Activated T-cell treated with anti-CD3 and anti-CD28 coated beads, Interleukin-2, amount 50 U/mL, for 1 hour (primary cell): ENCODE measurements at places on chromosomes 7 and 10.
A peak's percentile ranks its signal among the peaks of the same experiment; 100 is the strongest.

- DNase-seq = no peak
Measured at GRCh38 chr7:91852263-91852741, 28.2 kb downstream of the MTERF1 start.

DNA sequence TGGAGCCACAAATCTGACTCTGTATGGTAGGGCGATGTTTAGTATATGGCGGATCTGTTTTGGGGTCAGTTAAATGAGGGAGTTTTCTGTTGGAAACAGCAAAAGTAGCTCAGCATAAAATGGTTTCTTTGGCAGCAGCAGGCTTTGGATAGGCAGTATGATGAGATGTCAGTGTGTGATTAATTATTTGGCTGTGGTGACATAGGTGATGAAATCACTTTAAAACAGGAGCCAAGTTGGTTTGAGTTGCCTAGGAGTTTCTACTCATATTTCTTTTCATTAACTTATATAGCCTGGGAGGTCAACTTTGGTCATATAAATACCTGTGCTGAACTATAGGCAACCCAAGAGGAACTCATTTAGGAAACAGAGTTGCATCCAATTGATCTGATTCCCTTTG, 291.2 kb downstream of the LRMDA start:
- no peak for DNase-seq

- no peak for DNase-seq
Measured at GRCh38 chr10:48594371-48594770, 10.5 kb downstream of the ARHGAP22 start.

GRCh38 chr7:46003896-46004875, 83.1 kb upstream of the IGFBP3 start:
- DNase-seq = no peak

GRCh38 chr10:99527526-99528493, 4.9 kb upstream of the NKX2-3 start:
- no peak for DNase-seq

DNA sequence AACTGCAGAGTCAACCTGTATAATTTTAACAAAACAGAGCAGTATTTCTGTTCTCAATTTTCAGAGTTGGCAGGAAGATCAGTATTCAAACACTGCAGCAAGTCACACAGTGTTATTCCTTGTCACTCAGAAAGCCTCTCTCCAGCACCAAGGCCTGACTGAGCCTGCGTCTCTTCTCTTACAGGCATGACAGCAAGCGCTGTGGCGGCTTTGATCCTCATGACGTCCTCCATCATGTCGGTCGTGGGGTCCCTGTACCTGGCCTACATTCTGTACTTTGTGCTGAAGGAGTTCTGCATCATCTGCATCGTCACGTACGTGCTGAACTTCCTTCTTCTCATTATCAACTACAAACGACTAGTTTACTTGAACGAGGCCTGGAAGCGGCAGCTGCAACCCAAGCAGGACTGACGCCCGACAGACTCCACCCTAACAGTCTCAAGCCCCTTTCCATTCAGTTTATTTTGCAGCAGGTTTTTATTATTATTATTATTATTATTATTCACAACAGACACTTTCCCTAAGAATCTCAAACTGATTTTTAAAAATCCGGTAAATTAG, 28.0 kb downstream of the GUSB start:
- no peak for DNase-seq

DNA sequence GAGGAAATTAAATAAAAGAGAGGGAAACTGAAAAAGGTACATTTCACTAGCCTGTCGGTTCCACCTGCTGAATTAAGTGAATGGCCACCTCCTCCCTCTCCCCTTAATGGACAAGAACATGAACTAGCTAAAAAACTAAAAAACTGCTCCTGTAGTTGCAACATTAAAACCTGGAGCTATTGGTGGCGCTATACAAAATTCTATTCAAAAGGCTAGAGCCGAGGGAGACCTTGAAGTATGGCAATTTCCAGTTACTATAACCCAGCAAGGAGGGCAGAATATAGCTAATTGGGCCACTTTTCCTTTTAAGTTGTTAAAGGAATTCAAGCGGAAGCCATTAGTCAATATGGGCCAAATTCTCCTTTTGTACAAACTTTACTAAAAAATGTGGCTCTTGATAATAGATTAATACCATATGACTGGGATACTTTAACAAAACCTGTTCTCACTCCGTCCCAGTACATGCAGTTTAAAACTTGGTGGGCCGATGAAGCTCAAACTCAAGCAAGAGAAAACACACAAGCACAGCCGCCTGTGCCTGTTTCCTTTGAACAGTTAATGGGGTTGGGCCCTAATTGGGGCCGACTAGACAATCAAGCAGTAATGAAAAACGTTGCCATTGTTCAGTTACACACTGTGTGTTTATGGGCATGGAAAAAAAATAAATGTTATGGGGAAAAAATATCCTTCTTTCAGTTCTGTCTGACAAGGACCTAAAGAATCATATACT, 6.5 kb upstream of the CHST3 start:
- no peak for DNase-seq

- no peak for DNase-seq
Measured at GRCh38 chr7:128831178-128831993, 1.2 kb downstream of the FLNC start.

DNA sequence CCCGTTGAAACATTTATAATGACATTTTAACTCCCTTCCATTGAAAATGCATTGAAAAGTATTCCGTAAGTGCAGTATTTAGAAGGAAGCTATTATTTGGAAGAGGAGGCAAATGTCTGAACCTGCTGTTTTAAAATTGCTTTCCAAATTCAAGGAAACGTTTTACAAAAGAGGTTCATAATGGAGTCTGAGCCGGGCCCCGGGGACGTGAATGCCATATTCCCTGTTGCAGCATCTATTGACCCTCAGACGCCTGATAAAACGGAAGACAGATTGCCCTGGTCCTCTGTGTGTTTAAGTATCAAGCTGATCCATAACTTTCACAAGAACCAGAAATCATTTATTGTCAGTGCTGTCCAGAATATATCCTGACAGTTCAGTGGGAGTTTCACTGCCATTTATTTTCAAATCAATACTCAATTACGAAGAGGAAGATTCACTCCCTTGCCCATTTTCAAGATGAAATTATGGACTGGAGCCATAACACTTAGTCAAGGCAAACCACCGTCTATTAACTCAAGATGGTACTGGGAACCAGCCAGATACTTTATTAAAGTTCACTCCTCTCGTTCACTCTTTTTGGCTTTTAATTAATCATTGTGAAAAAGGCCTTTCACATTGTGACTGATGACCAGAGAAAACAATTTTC, 435.7 kb upstream of the PFKP start:
- DNase-seq = no peak

GRCh38 chr10:76265441-76266113, 834.2 kb downstream of the LRMDA start:
- DNase-seq = no peak

GRCh38 chr10:117135480-117136140, 2.5 kb downstream of the VAX1 start:
- DNase-seq = no peak

- no peak for DNase-seq
Measured at GRCh38 chr10:51724038-51724437, 24.6 kb upstream of the CSTF2T start.

- DNase-seq = no peak
Measured at GRCh38 chr10:79162861-79163665, 94.3 kb downstream of the ZMIZ1 start.

- no peak for DNase-seq
Measured at GRCh38 chr7:37391791-37392672, 56.6 kb downstream of the ELMO1 start.

DNA sequence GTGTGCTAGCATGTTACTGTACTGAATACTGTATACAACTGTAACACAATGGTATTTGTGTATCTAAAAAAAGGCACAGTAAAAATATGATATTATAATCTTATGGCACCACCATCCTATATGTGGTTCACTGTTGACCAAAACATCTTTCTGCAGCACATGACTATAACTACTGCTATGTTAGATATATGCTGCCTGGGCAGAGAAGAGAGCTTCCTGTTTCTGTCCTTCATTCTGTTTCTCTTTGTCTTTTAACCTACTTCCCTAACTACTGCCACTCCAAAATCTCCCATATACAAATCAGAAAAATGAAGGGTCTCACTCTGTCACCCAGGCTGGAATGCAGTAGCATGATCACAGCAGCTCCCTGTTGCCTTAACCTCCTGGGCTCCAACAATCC, 8.8 kb upstream of the FGL2 start:
- DNase-seq = no peak

DNA sequence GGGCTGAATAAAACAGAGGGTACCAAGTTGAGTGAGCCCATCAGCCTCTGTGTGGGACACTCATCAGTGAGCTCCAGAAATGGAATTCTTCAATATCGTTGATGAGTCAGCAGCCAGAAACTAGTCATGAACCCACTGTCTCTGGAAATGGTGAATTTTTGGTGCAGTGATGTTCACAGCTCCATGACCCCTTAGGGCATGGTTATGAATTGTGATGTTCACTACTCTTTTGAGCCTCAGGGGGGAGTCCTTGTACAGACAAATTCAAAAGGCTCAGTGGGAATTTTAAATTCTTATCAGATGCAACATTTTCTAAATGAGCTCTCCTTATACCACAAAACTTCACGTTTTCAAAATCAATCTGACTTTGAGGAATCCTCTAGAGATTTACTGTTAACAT, 335.7 kb downstream of the PHTF2 start:
- DNase-seq = no peak

DNA sequence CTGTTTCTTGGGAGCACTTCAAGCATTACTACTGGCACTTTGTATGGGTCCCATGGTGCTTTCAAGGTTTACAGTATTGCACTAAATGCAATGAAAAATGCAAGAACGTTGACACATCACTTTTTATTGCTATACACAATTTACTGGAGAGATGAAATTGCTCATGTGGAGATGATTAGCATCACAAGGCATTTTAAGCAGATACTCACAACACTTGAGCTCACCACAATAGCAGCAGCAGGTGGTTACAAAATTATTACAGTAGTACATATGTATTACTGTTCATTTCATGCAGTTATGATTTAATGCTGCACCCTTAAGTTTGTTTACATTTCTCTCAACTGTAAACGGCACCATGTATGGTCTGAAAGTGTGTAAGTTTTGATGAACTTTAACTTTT, 537.7 kb downstream of the GRM8 start:
- DNase-seq = no peak

GRCh38 chr7:129126314-129126713, 18.2 kb upstream of the TSPAN33 start:
- DNase-seq = no peak

- no peak for DNase-seq
Measured at GRCh38 chr7:41007811-41008210, 695.1 kb downstream of the INHBA start.

DNA sequence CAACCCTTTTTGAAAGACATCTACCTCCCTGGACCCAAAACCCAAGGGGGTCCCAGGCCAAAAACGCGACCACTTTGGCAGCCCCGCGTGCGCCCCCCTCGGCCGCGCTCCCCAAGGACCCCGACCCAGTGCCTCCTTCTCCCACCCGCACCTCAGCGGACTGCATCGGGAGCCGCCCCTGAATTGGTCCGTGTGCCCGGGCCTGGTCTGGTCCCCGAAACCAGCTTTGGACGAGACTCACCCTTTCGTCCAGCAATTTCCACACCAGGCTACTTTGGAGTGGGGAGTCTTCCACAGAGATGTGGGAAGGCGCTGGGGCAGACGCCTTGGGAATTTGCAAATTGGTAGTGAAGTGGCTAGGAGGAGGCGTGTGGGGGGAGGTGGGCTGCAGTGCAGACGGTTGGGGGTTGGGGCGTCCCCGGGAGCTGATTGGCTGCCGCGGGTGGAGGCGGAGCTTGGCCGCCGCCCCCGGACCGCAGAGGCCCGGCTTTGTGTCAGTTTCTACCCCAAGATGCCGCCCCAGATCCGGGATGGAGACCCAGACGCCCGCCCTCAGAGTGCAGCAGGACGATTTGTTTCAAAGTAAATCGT, 16.9 kb downstream of the TCAF1 start:
- DNase-seq = peak; percentile 22

DNA sequence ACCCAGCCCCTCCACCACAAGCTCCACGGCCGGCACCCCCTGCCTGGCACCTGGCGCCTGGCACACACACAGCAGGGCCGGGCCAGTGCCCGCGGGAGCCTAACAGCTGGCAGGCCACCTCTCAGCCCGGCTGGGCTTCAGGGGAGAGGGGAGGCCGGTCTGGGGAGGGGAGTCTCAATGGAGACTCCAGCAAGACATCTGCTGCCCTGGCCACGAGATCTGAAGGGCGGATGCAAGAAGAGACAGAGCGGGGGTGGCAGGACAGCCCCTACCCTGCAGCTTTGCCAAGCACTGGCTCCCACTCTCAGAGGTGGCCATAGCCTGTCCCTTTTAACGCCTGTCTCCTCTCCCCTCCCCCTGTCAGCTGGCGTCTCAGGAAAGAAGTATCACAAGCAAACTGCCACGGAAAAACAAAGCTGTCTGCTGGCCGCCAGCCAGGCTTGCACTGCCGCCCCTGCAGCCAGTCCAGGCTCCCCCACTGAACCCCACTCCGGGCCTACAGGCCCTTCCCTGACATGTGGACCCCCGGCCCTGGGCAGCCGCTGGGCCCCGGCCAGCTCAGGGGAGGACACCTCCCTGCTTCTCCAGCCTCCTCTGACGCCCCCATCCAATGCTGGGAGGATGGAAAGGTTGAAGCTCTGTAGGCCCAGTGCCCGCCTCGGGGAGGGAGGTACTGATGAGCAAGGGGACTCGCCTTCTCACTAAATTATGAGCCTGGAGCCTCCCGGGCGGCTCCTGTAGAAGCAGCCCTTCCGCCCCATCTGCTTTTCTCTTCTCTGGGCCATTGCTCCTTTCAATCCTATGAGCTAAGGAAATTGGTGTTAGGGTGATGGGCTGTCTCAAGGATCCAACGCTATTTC, 178.4 kb downstream of the ARHGAP12 start:
- no peak for DNase-seq

GRCh38 chr7:89001306-89001705, 205.8 kb upstream of the TEX47 start:
- DNase-seq = no peak

- no peak for DNase-seq
Measured at GRCh38 chr7:156669035-156669828, 28.7 kb downstream of the RNF32 start.

GRCh38 chr10:7948371-7949000, 106.0 kb upstream of the GATA3 start:
- no peak for DNase-seq

GRCh38 chr10:72134785-72135767, 46.7 kb upstream of the SPOCK2 start:
- DNase-seq = no peak
